Kasumi-1 (cell line): ENCODE measurements at places on chromosomes 12 and 14.

GRCh38 chr12:45599196-45599595 is 130.3 kb upstream of the ARID2 start:
- no peak for DNase-seq

- DNase-seq: no peak
Measured at GRCh38 chr12:117282490-117282889, 78.9 kb downstream of the NOS1 start.

- DNase-seq: peak; percentile 23
Measured at GRCh38 chr14:93059917-93060545, 55.7 kb downstream of the ITPK1 start.

- DNase-seq: no peak
Measured at GRCh38 chr12:119005085-119005484, 23.7 kb downstream of the SRRM4 start.

DNA sequence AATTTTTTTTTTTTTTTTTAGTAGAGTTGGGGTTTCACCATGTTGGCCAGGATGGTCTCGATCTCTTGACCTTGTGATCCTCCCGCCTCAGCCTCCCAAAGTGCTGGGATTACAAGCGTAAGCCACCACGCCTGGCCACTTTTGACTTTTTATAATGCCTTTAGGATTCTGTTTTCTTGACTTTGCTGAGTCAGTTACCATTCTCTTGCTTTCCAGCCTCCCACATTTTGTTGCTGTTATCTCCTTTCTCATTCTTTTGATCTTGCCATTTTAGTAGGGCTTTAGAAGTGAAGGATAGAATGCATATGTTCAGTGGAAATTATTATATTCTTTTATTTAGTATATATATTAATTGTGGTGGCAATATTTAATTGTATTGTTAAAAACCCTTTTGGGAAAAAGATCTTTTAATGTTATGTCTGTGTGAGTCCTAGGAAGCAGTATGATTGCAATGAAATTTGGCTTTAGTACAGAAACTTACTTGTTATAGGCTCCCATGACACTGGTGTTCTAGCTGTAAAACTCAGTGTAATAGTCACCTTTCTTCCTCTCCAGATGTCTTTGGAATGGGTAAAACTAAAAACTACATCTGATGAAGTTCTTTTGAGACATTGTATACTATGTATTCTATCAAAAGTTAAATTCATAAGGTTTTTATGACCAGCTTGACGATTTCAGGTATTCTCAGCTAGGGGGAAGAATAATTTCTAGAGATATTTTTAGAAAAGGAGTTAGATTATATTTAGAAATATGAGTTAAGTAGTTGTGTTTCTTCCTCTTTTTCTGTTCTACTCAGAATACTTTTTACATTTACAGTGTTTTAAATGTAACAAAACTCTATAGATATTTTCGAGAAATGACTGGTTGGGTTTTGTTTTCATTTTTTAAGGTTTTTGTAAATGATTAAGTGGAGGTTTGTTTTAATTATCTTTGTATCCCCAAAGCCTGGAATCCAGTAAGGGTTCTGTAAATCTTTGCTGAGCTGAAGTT is 74.7 kb downstream of the APAF1 start:
- peak; percentile 44 for DNase-seq

GRCh38 chr14:54606178-54606577 is 39.2 kb downstream of the SAMD4A start:
- no peak for DNase-seq

DNA sequence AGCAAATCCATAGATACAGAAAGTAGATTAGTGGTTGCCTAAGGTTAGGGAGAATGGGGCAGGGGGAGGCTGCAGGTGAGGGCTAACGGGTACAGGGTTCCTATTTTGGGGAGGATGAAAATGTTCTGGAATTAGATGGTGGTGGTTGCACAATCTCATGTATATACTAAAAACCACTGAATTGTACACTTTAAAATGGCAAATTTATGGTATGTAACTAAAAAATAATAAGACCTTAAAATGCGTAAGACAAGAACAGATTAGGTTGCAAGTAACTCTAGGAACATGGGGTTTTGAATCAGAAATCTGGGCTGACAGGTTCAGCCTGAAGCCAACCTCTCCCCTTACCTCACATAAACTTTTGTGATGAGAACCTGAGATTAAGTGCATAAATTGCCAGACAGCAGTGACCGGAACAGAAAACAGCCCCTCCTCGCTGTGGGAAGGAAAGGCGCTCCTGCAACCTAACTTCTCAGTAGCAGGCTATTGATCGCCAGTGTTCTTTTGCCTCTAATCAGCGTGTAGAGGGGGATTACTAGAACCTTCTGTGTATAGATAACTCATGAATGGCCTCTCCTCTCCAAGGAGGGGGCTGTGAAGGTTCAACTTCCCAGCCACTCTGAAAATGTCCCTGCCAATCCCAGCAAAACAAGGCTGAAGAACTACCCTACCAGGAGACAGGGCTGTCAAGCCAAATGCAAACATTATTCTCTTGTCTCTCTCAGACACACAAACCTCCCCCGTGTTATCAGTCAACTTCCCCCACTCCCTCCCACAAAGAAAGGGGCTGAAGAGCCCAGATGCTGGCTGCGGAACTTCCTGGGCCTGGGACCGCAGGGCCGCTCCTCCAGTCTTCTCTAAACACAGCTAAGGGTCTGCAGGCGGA is 1.9 kb downstream of the SSH1 start:
- DNase-seq: peak; percentile 86

GRCh38 chr12:53737093-53737808 is 10.0 kb upstream of the CALCOCO1 start:
- no peak for DNase-seq

GRCh38 chr14:83058068-83058467 is 1524.4 kb upstream of the SEL1L start:
- no peak for DNase-seq

GRCh38 chr12:124445121-124445718 is 122.2 kb downstream of the NCOR2 start:
- DNase-seq: no peak

DNA sequence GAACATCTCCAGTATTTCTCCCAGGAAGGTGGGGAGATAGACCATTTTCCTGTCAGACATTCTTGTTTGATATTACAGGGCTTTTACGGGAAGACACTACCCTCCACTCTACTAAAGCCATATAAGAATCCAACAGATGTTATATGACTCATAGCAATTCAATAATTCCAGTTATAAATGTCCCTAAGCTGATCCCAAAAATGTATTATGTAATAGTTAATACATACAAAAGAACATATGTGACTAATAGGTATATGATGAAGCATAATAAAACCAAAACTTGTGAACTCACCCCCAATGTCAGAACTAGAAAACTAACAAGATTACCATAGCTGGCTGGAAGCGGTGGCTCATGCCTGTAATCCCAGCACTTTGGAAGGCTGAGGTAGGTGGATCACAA is 84.2 kb downstream of the EFCAB11 start:
- no peak for DNase-seq

GRCh38 chr12:92253301-92253700 is 107.7 kb upstream of the BTG1 start:
- DNase-seq: no peak
